ENCODE measurements at places on chromosomes 4 and X.
A peak's percentile ranks its signal among the peaks of the same experiment; 100 is the strongest.

DNA sequence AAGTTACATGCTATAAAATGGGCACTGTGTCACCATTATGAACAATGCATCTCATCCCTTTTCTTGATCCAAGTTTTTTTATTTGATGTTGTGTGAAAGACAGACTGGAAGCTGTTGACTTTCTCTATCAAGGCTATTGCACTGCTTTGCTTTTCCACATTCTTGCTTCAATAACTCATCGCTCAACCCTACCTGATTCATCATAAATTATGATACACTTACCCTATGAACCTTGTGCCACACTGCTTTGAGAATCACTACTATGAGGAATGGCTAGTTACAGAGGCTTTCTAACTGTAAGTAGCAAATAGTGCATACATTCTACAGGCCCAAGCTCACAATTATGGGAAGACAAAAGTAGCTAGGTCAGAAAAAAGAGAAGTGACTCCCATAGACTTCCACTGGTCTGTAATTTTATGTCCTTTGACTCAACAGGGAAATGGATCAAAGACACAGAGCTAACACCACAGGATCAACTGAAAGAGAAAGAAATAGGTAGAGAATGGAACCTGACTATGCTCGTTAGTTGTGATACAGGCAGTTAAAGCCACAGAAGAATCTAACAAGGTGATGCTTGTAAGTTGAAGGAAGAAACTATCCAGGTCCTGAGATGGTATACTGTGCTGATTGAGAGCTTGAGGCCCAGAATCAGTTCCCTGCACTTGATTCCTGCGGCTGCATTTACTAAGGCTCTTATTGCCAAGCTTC, 163.5 kb downstream of the PPP3CA start:
- peak; percentile 74 for DNase-seq

- no peak for DNase-seq
Measured at GRCh38 chr4:20119141-20119540, 132.6 kb upstream of the SLIT2 start.

DNA sequence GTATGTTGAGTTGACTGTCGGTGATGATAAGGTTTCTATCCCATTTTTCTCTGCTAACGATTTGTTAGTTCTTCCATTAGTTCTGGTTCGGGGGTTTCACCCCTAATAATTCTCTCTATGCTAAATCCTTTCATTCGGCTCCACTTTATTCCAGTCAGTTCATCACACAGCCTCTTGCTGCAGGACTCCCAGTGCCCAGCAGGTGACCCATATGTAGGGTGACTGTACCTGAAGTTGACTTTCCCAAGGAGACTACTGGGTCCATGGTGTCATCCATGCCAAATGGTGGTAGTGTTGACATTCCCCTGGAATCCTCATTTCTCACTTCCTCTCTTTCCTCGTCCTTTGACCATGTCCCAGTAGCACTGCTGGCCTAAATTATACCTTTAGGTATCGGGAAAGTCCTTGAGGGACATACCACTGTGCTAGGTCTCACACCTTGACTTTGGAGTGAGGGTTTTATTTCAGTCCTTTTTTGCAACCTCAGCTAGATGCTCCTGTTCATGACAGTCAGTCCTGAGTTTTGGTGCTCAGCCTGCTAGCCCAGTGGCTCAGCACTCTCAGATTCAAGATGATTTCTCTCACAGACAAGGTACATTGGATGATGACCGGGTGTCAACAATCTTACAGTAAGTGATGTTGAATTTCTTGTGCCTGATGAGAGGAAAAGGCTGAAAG, 105.1 kb upstream of the ARHGAP24 start:
- no peak for DNase-seq

DNA sequence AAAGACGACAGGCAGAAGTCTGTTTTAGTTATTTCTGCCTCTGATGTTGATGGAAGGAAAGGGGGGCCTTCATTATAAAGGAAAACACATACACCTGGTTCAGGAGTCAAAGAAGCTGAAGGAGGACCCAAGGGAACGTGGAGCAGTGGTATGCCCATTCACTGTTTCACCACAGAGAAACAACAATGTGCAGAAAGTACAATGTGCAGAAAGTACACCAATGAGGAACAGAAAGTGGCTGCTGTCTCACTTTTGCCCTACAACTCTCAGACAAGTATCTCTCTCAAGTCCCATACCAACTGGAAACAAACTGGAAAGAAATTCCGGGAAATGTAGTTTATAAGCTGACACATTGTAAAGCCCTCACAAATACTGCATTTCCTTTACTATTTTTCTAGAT, 564.5 kb downstream of the TRAM1L1 start:
- DNase-seq, result peak; percentile 23

DNA sequence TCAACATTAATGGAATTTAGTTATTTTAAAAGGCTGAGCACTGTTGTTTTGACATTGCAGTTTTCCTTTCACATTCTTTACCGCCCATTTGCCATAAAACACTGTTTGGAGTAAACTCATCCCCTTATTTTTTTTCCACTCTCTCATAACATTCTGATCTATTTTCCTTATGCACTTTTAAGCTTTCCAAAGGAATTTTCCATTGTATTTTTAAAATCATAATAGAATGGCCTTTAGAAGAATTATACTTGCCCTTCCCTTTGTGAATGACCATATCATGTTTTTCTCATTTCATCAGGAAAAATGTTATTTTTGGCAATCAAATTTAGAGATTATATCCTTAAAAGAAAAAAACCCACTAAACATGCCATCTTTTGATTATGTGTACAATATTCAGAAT, 1074.2 kb downstream of the STIM2 start:
- DNase-seq, result no peak

DNA sequence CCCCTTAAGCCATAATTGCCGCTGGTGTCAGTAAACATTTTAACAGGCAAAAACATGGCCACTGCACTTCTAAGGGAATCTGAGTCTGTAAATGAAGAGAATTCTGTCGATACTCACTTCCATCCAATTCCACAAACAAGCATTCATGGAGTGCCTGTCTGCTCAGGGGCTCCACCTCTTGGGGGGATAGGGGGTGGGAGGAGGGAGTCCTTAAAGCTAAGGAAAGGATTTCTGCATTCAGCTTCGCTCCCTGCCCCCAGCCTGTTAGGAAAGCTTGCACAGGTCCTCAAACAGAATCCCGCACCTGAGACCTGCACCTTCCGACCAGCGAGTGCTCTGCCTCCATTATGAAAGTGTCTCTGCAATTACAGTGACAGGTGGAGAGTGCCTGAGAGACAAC, 130.2 kb upstream of the KIT start:
- DNase-seq, result no peak

DNA sequence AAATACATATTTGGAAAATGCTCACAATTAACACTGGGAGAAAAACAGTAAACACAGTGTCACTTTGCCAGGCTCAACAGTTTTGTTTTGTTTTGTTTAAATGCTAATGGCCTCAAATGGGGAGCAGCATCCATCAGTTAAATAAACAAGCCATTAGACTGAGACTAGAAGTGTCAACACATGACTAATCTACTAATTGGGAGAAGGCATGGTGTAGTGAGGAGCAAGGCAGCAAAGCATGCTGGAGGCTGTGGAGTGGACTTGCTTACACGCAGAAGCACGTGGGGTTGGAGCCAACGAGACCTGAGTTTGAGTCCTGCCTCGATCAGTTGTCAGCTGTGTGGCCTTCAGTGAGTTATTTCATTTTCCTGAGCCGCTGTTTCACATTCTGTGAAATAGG, 29.0 kb downstream of the UTP14A start:
- no peak for DNase-seq

- no peak for DNase-seq
Measured at GRCh38 chr4:168408620-168409019, 71.7 kb downstream of the DDX60L start.

GRCh38 chr4:186203406-186203805, 12.0 kb downstream of the CYP4V2 start:
- no peak for DNase-seq

- no peak for DNase-seq
Measured at GRCh38 chr4:30559481-30559880, 160.7 kb upstream of the PCDH7 start.

DNA sequence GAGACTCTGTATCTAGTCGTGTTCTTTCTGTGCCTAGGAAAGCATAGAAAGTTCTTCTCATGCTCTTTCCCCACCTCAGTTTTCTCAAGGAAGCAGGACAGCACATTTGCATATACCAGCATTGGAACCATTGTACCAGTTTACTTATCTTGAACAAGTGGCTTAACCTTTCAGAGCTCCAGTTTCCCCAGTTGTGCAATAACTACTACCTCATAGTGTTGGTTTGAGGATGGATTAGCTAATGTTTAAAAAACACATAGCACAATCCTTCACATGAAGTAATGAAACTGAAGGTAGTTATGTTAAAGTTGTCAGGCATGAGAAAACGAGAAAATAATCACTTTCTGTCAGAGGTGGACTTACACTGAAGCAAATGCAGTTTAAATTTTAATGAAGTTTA, 92.2 kb upstream of the H2AZ1 start:
- peak; percentile 24 for DNase-seq

DNA sequence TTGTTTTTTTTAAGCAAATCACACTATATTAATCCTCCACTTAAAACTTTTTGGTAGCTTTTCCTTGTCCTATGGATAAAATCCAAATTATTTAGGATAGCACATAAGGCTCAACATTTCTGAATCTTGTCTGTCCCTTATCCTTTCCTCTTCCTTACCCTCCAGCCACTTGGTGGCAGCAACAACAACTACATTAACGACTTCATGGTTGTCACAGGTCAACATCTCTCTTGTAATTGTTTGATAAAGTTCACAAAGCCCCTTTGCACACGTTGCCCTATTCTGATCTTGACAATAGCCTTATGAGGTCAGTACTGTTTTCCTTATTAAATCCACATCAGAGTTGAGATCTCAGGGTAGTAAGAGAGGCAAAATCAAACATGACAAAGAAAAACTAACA, 269.0 kb upstream of the PABPC4L start:
- peak; percentile 8 for DNase-seq

- peak; percentile 13 for DNase-seq
Measured at GRCh38 chrX:11137543-11138139, 26.5 kb downstream of the HCCS start.

DNA sequence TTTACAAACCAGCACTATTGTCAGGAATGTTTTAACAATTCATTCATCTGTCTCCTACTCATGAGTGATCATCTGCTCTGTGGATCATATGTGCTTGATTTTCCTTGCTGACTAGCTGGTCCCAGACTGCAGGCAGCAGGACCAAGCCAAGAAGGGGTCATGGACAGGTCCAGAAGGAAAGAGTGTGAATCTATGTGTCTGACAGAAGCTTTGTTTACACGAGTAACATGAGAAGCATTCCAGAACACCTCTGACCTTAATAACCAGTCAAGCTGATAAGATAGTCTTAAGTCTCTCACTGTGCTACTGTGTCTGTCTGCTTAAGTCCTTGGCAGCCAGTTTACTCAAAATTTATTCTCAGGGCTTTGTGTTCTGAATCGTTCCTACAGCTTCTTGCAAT, 39.0 kb downstream of the GUCY1A1 start:
- no peak for DNase-seq

- DNase-seq, result no peak
Measured at GRCh38 chr4:152691761-152692160, 12.0 kb upstream of the TMEM154 start.

GRCh38 chrX:50853399-50853798, 39.4 kb upstream of the SHROOM4 start:
- DNase-seq, result no peak

DNA sequence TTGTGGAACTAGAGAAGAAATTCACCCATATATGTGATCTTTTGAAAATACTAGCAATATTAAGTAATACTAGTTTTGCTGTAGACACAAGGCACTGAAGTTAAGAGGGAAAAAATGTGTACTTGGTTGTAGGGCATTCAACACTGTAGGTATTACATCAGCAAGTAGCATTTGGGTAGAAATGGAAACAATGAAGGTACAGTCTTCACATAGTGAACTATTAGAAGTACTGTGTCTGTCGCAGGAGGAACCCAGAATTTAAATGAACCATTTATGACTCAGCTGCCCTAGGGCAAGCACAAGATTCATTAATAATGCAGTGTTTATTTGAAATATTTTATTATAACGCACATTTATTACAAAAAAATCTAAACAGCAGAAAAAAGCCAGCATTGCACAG, 572.7 kb upstream of the TENM3 start:
- DNase-seq, result no peak

GRCh38 chr4:138912704-138913340, 102.8 kb upstream of the NOCT start:
- no peak for DNase-seq

GRCh38 chr4:4480205-4480604, 61.6 kb downstream of the STX18 start:
- DNase-seq, result no peak

GRCh38 chrX:120604361-120604782, 471 bp downstream of the MCTS1 start:
- DNase-seq, result peak; percentile 52

DNA sequence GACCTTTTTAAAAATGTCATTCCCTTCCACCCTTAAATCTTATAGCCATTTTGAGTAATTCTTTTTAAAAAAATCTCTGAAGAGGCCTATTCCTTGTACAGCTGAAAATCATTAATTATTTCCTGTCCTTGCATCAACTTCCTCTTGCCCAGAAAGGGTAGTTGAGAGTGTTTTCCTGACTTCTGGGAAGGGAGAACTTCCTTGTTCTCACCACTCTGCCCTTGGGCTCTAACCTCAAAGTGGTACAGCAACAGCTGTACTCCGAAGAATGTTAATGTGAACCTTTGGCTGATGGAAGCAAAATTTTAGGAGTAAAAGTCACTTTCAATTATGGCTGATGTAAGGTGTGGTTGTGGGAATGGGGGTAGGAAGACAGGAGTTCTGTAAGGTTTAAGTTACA, 15.1 kb upstream of the FABP2 start:
- DNase-seq, result peak; percentile 70

DNA sequence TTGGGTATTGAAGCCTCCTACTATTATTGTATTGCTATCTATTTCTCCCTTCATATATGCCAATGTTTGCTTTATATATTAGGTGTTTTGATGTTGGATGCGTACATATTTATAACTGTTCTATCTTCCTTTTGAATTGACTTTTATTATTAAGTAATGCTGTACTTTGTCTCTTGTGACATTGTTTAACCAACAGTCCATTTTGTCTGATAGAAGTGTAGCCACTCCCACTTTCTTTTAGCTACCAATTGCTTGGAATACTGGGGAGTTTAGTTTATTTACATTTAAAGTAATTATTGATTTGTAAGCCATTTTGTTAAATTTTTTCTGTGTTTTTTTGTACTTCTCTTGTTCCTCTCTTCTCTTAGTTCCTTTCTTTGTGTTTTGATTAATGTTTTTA, 195.9 kb downstream of the GC start:
- no peak for DNase-seq

GRCh38 chr4:181140037-181140603, 1103.1 kb upstream of the TENM3 start:
- DNase-seq, result no peak

DNA sequence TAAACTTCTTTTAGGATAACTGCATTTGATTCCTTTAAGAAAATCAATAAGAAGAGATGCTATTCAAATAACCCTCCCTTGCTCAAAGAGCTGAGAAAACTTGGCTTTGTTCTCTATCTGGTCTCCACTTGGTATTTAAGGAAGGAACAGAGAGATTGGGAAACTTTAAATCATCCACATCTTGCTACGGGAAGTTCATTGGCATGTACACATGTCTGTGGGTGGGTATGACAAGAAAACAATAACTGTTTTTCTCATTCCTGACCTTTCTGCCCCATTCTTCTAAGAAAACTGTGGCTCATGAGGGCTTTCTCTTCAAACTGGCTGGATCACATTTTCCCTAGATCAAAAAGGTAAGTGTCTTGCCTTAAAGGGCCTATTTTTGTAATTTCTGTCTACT, 6.0 kb downstream of the SEL1L3 start:
- peak; percentile 63 for DNase-seq

GRCh38 chr4:151717314-151717713, 43.5 kb downstream of the GATB start:
- no peak for DNase-seq
